ENCODE measurements at places on chromosomes 1 and 21.

GRCh38 chr1:204863730-204864129 lies 6.9 kb upstream of the NFASC start:
- DNase-seq: no peak

DNA sequence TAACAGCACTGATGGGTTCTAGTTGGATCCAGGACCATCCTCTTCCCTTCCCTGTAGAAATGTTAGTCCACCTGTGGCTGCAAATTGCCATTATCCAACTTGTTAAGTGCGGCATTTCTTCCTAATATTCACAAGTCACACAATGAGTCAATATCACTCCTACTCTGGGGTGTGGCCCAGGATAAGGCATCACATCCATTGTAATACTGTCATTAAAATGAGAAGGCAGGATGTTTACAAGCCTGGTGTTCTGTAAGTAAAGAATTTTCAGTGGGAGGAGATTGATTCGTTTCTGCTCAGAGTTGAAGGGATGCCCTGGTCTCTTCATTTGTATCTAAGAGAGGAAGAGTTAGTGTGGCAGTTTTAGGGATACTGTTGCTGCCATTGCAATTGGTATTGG lies 18.1 kb upstream of the ARHGAP29 start:
- no peak for DNase-seq

GRCh38 chr1:23727362-23727811 lies 15.9 kb upstream of the ELOA start:
- no peak for DNase-seq

GRCh38 chr1:41666981-41667631 lies 182.6 kb upstream of the EDN2 start:
- peak; percentile 81 for DNase-seq

- DNase-seq: no peak
Observed at GRCh38 chr1:38953433-38953860, 11.8 kb upstream of the RHBDL2 start.

DNA sequence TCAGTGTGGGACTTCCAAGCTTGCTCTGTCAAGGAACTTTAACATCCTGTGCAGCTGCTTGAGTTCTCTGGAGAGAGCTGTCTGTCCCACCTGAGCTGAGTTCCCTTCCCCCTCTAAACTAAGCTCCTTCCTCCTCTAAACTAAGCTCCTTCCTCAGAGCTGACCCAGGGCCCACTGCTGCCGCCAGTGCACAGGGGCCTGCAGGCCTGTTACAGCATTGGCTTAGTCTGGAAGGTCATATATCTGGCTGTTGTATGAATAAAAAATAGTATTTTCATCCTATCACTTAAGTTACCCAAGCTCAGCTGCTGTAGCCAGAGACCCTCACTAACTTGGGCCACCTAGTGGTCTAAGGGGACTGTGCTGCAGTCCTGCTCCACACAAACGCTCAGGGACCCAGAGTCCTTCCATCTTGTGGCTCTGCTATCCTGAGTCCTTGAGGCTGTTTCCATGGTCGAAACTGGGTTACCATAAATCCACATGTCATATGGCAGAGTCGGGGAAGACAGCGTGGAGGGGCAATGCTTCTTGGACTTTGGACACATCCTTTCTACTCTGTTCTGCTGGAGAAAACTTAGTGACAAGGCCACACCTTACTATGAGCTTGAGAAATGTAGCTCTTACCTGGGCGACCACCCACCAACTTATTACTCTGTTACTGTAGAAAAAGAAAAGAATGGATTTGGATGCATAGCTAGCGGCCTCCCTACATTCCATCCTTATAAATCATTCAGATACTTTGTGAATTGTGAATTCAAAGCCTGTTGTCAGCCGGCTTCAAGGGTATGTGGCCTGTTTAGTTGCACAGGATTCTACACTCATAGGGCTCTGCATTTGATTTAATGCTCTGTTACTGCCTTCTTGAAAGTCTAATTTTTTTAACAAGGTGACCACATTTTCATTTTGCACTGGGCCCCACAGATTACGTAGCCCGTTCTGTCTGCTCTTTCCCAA lies 71.4 kb upstream of the GCLM start:
- no peak for DNase-seq

GRCh38 chr1:22615886-22616285 lies 20.5 kb upstream of the C1QA start:
- no peak for DNase-seq

GRCh38 chr1:19765623-19766022 lies 34.1 kb downstream of the TMCO4 start:
- peak; percentile 69 for DNase-seq
